SIG-M5 (cell line): ENCODE measurements at places on chromosomes 3 and 15.

GRCh38 chr15:72313448-72313840, 6.5 kb downstream of the CELF6 start:
- no peak for DNase-seq

DNA sequence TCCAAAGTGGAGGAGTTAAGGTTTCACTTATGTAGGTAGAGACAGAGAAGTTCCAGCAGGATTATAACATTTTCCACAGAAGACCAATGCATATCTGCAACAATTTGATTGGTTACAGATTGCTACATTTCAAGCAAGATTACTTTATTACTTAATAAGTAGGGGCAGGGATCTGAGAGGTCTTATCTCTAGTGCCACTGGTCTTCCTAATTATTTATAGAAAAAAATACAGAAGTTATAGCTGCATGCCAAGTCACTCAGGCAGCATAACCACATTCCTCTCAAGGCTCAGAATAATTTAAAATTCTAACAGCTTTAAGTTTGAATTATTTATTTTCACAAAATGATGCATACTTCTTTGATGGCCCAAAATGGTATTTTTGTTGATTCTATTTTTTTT, 30.5 kb downstream of the RAD54L2 start:
- no peak for DNase-seq

DNA sequence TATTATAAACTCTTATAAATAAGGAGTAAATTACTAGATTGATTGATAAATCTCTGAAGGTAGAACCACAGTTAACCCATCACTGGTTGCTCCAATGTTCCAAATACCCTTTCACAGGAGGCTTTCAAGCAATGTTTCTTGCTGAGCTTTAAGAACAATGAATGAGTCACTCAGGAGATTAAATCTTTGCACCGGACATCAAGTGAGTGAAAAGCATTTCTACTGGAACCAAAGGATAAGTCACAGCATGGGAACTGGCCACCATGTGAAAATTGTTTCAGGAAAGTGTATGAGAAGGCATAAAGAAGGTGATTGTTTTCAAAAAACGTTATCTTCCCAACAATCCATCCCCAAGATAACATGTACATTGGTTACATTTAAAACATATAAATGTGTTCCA, 90.6 kb downstream of the CNTN3 start:
- no peak for DNase-seq

- DNase-seq, result no peak
Observed at GRCh38 chr3:128875556-128876120, 3.8 kb upstream of the ACAD9 start.

GRCh38 chr15:25406261-25406660, 32.6 kb downstream of the UBE3A start:
- no peak for DNase-seq

DNA sequence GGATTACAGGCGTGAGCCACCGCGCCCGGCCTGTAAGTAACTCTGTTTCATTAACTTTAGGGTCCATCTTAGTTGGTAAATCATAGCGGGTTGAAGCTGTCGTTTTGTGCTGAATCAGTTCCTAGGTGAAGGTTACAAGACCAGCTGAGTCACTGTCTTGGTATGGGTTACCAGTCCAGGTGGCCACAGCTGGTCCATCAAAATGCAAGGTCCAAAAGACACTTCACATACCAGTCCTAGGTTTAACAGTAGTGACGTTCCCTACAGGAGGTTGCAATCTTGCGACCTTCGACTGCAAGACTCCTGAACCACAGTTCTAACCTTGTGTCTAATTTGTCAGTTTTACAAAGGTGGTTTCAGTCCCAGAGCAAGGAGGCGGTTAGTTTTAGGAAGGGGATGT, 160.1 kb upstream of the ATP10A start:
- no peak for DNase-seq

DNA sequence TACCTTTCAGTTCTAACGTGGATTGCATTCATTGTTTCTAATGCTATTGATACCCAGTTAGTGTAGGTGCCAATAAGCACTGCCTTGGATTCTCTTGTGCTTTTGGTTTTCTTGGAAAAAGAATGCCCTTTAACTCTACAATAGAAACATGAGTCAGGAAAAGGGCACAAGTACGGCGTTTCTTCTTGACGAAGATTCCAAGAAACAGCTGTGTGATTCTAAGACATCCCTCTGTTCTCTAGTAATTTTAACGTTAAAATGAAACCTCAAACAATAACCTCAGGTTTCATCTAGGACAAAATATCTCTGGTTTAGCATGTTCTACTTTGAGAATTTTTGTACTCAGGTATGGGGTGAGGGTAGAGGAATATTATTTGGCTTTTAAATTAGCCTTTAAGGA, 540.5 kb upstream of the ATP11B start:
- no peak for DNase-seq

- no peak for DNase-seq
Observed at GRCh38 chr15:56168394-56168793, 75.3 kb downstream of the RFX7 start.

- no peak for DNase-seq
Observed at GRCh38 chr3:69869643-69870042, 129.9 kb upstream of the SAMMSON start.

- no peak for DNase-seq
Observed at GRCh38 chr3:156010829-156011228, 109.5 kb upstream of the KCNAB1 start.

DNA sequence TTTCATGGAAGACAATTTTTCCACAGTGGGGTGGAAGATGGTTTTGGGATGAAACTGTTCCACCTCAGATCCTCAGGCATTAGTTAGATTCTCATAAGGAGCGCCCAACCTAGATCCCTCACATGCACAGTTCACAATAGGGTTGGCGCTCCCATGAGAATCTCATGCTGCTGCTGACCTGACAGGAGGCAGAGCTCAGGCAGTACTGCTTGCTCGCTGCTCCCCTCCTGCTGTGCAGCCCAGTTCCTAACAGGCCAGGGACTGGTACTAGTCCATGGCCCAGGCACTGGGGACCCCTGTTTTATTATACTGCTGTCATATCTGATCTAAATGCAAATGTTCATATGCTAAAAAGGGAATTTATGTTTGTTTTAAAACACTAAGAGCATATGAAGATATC, 9.8 kb upstream of the GRK7 start:
- no peak for DNase-seq

- no peak for DNase-seq
Observed at GRCh38 chr15:75753145-75753544, 40.5 kb upstream of the CSPG4 start.

- no peak for DNase-seq
Observed at GRCh38 chr15:37586011-37586583, 348.3 kb upstream of the TMCO5A start.

DNA sequence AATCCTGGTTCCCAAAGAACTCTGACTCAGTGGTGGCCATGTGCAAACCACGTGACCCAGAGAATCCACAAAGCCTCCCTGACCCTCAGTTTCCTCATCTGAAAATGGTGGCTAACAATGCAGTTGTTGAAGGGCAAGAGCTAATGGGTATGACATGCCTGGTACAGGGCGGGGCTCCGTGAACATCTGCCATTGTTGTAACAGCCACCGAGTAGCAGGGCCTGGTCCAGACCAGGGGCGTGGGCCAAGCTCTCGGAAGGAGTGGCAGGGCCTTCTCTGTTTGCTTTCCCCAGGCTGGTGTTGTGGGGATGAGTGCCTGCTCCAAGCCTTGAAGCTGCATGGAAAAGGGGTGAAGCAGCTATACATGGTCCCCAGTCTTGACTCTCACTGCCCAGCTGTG, 13.4 kb downstream of the MAPKAPK3 start:
- DNase-seq, result no peak

GRCh38 chr3:13179181-13179580, 106.0 kb upstream of the IQSEC1 start:
- no peak for DNase-seq

- DNase-seq, result no peak
Observed at GRCh38 chr3:159627634-159628033, 361.0 kb upstream of the IL12A start.

- no peak for DNase-seq
Observed at GRCh38 chr3:87298111-87298718, 21.8 kb upstream of the POU1F1 start.

GRCh38 chr3:192130534-192131132, 596.7 kb downstream of the FGF12 start:
- DNase-seq, result no peak

DNA sequence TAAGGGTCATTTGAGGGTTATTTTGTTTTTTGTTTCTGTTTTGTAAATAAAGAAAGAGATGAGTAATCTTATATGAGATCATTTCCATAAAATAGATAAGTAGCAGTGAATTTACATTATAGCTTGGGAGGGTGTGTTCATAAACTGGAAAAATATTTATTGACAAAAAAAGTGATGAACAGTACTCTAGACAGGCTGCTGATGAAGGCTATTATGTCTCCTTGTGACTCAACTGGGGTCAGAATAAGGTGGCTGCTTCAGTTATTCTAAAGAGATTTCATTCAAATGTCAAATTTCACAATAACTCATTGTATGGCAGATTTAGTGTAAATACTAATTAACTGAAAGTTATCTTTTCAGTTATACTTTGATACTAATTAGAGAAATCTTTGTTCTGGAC, 251.1 kb upstream of the CMC1 start:
- no peak for DNase-seq

- DNase-seq, result no peak
Observed at GRCh38 chr15:68383161-68384074, 48.5 kb downstream of the ITGA11 start.

DNA sequence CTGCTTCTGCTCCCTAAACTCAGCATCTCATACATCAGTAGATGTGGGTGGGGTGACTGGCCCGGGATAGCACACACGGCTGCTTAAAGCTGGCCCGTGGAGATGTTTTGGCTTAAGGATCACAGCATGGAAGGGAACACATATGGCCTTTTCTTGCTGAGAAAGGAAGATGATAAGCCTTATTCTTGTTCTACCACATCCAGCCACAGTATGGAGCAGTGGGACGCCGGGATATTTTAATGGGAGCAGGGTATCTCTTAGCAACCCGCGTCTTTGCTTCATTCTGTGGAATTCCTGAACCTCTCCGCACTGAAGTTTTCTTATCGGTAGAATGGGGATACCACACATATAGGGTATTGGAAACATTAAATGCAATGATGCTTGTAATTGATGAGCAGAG, 94.1 kb upstream of the PROK2 start:
- DNase-seq, result no peak

GRCh38 chr15:74313889-74314288, 53.6 kb downstream of the CYP11A1 start:
- no peak for DNase-seq

DNA sequence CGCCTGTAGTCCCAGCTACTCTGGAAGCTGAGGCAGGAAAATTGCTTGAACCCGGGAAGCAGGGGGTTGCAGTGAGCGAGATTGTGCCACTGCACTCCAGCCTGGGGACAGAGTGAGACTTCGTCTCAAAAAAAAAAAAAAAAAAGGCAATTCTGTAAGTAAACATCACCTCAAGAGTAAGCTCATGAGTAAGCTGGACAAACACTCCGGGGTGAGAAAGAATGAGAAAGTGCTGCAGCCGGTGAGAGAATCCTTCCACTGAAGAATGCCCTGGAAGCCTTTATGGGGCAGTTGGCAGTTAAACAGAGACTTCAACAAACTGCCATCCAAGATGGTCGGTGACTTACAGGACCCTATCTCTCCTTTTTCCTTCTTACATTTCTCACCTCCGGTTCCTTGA, 47.5 kb downstream of the FEZF2 start:
- DNase-seq, result no peak

DNA sequence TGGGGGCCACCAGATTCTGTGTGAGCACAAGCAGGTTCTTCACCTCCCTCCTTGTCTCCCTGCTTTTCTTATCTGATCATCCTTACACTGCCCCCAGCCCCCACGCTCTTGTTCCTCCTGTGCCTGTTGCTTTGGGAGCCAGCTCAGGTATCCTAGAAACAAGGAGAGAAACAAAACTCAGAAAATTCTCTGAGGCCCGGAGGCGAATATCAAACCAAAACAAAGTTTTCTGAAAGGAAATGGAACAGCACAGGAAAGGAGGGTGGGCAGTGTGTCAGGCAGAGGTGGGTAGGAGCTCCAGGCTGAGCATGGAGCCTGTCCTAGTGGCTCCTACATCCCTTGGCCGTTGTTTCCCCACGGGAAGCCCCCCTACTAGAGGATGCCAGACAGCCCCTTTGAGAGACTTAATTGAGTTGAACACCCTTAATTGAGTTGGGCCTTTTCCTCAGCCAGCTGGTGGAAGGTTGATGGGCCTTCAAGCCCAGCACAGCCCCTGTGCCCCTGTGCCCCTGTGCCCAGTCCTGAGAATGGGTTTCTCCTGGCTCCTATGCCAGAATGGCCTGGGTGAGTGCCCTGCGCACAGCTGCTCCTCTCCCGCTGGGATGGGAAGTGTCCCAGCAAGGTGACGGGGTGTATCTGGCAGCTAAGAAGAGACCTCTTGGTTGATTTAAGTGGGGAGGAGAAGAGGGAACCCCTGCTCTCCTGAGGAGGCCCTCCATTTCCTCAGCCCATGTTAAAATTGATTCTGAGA, 22.8 kb upstream of the JMJD7 start:
- no peak for DNase-seq

DNA sequence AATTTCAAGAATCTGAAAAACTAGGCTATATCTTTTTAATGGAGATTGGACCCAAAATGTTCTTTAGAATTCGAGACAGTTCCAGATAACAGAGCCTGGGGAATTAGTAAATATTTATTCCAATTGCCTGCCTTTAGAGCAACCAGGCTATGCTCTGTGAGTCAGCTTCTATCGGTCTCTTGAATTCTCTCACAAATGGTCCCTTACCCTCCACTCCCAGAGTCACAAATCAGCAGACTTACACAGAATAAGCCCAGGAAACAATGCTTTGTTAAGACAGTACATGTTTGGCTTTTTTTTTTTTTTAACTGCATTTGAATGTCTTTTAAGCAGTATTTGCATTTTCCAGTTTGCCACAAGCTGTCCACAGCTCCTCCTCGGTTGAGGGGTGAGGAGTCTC, 460.7 kb upstream of the CBLB start:
- no peak for DNase-seq

DNA sequence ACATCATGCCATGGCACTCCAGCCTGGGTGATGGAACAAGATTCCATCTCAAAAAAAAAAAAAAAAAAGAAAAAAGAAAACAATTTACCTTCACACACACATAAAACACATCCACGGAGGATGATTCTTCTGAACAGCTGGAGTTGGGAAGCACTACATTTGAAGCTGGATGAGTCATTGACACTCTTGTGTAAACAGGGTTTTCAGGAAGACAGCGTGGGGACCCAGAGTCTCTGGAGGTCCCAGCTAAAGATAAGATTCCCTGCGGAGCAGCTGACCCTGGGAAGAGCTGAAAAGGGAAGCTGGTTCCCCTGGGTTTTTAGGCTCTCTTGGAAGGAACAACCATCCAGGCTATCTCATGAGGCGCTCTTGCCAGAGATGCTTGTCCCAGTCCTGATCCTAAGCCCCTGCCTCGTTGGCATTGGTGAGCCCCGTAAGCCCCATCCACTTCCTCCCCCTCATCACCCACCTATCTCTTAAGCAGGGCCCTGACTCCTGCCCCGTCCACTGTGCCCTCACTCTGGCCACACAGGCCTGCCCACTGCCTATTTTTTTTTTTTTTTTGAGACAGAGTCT, 32.0 kb upstream of the FURIN start:
- DNase-seq, result no peak
